Activated CD8-positive, alpha-beta memory T cell treated with anti-CD3 and anti-CD28 coated beads for 4 hours (primary cell): ENCODE measurements at places on chromosomes 2 and 18.

- DNase-seq, result no peak
Observed at GRCh38 chr2:26582890-26583289, 58.3 kb downstream of the CIB4 start.

GRCh38 chr18:34976534-34976898 is 64.7 kb upstream of the MAPRE2 start:
- no peak for DNase-seq

DNA sequence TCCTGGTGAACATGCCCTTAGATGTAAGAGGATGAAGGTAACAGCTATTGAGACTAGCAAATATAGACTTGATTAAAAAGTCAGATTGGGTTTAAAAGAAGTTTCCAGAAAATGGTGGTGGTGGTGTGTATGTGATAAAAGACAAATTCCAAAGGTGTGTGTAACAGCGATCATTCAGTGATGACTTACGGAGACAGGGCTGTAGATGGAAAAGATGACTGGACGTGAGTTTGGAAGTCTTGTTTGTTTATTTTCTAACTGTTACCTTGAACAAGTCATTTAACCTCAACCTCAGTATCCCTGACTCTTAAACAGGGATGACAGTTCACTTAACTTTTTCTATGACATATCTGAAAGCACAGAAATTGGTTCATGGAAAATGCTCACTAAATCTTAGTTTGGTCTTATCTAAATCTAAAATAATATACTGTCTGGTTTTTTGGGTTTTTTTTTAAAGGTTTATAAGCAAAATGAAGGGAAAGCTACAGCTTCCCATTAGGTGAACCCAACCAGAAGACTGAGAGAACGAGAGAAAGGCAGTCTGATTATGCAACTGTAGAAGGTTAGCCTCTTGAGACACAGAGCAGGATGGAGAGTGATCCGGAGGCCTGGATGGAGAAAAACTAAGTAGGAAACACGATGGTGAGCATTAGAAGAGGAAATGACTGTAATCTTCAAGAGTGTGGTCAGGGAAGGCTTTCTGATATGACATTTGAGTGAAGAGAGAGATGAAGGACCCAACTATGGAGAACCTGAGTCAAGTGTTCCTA is 71.9 kb downstream of the TCF4 start:
- no peak for DNase-seq

DNA sequence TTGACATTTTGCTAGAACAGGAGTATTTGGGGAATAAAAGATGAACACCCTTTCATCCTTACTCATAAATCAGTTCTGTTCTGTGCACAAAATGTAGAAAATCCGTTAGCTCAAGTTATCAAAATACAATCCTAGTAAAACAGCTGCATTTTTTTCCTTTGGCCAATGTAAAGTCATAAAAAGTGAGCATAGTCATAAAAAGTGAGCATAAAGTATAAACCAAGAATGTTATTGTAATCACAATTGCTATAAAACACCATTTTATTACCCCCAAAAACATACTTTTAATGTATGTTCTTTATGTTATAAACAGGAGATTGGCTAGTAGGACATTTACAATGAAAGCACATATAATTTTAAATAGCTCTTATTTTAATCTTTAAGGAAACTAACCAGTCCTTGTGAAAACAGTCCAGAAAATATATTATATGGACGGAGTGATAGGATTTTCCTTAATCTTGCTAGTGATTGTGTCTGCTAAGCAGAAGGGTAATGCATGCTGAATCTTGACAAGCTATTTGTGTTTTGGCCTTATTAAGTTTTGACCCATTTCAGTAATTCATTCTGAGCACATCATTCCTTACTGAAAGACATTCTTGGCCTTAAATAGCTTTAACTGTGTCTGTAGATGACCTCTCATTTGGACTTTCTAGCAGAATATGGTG is 891.8 kb downstream of the DSC3 start:
- no peak for DNase-seq

GRCh38 chr2:133849341-133849740 is 281.1 kb upstream of the NCKAP5 start:
- no peak for DNase-seq

- peak; percentile 27 for DNase-seq
Observed at GRCh38 chr2:102449370-102449974, 23.6 kb upstream of the SLC9A4 start.

DNA sequence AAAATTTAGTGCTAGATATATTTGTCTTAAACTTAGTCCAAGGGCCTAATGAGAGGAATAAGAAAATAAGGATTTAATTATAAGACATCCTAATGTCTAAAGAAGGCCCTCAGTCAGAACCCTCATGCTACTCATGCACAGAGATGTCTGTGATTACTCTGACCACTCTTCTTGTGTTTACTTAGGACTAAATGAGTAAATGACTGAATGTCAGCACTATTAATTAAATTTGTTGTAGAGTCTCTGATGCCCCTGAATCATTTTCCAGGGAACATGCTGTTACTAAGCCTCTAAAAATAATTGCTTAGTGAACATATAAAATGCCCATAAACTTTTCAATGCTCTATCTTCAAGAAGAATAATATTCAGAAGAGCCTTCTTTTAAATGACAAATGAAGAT is 32.4 kb downstream of the GULP1 start:
- no peak for DNase-seq

- DNase-seq, result no peak
Observed at GRCh38 chr2:181679544-181679979, 755 bp downstream of the NEUROD1 start.

DNA sequence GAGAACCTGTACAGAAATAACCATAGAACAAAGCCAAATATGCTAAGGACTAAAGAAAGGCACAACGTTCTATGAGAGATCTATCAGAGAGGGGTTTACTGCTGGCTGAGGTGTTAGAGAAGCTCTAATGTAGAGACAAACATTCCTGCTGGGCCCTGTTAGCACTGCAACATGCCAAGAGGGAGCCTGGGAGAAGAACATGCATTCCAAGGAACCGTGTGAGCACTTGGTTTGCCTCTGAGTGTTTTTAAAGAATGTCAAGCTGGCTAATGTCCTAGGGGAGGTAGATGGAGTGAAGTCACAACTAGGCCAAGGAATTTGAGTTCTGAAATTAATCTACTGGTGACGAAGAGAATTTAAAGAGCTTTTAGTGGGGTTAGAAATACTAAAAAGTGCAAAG is 384.3 kb upstream of the LYPD1 start:
- no peak for DNase-seq

DNA sequence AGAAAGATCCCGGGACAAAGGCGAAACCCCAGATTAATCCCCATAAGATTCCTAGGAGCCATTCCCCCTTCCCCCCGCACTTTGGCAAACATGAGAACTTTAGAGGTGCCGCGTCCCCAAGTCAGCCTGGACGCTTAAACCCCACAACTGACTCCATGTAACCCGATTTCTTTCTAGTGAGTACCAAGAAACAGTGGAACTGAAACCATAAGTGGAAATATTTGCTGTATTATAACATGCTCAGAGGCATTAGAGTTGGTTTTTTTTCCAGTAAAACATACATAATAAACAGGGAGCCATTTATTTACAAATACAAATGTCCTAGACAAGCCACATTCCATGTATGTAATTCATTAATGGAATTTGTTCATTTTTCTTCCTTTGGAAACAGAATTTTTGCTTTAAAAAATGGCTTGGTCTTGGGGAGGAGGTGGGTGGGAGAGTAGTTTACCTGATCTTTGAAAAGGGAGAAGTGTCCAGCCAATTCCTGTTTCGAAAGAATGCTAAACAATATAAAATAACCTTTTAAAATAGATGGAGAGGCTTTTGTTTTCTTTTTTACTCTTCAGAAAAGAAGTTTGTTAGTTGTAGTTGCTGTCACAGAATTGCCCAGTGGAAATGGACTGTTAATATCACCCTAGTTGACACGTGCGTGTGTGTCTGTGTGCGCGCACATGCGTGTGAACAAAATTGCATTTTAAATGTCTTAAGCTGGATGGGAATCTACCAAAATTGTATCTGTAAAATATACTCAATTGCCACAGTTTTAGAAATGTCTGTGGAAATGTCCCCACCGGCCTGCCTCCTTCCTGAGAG is 10.6 kb downstream of the POU3F3 start:
- no peak for DNase-seq

DNA sequence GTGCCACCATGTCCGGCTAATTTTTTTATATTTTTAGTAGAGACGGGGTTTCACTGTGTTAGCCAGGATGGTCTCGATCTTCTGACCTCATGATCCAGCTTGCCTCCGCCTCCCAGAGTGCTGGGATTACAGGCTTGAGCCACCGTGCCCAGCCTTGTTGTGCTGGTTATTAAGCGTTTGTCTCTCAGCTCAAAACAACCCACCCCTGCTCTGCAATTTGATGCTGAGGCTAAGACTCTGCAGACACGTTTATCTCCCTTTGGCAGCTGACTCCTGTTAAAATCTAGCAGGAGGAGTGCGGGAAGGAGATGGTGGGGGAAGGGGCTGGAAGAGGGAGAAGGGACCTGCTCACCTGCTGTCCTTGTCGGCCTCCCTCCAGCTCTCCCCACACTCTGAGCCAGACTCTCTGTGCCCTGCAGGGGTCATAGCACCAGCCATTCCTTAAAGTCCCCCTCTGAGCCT is 29.9 kb upstream of the IMPA2 start:
- DNase-seq, result no peak

- no peak for DNase-seq
Observed at GRCh38 chr2:48483506-48483905, 46.4 kb upstream of the STON1 start.

DNA sequence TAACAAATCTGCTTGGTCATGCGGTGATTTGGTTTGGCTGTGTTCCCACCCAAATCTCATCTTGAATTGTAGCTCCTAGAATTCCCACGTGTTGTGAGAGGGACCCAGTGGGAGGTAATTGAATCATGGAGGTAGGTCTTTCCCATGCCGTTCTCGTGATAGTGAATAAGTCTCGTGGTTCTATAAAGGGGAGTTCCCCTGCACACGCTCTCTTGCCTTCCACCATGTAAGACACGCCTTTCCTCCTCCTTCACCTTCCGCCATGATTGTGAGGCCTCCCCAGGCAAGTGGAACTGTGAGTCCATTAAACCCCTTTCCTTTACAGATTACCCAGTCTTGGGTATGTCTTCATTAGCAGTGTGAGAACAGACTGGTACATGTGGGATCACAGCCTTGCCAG is 36.7 kb downstream of the TRABD2A start:
- no peak for DNase-seq

DNA sequence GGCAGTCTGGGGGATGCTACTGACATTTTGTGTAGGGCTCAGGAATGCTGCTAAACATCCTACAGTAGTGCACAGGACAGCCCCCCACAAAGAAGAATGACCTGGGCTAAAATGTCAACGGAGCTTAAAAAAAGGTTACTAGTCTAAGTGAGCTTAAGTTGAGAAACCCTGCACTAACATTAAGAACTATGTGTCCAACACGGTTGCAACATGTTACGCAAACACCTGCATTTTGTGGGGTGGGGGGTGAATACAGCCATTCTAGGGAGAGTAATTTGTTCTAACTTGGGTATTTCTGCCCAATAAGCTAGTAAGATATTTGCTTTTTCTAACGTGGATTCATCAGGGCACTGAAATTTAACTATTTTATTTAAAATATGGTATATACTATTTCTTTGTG is 57.9 kb downstream of the SLC8A1 start:
- DNase-seq, result no peak

- DNase-seq, result no peak
Observed at GRCh38 chr2:120486946-120487345, 141.0 kb downstream of the INHBB start.

DNA sequence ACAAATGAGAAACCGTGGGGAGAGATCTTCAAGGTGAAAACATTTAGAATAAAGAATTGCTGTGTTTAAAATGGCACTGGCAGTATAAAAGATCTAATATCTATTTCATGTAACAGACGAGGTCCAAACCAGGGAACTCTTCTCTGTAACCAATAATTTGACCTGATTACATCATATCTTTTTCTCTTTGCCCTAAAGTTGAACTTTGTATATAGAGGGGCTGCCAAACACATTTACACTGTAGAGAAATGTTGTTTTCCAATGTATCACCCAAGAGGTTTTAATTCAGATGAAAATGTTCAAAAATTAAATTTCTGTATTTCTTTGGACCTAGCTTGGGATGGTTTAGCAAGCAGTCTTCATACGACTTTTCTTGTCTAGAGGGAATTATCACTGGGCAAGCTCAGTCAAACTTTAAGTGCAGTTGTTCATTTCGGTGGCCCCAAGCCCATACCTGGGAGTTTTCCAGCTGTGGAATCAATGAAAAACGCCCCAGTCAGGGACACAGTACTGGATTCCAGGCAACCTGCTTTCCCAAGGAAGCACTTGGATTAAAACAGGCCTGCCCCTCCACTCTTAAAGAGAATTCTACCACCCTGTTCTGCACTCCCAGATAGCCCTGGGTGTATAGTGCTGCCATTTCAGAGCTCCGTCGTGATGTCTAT is 208.5 kb upstream of the FN1 start:
- no peak for DNase-seq

DNA sequence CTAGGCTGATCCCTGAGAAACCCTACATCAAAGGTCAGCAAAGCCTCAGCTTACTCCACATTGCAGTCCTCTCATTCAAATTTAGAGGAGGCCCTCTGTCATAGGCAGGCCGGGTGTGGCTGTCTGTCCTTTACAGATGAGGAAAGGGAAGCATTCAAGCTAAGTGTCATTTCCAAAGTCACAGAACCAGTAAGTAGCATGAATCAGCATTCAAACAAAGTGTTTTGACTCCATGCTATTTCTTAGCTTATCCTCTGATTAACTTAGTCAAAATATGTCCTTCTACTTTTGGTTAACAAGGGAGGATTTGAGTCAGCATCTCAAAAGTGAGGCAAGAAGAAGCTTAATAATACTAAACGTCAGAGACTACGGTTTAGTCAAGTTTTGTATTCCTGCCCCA is 409.0 kb upstream of the POU3F3 start:
- no peak for DNase-seq

- no peak for DNase-seq
Observed at GRCh38 chr2:138123741-138124140, 159.5 kb downstream of the HNMT start.

- DNase-seq, result no peak
Observed at GRCh38 chr2:144477281-144477956, 42.5 kb downstream of the ZEB2 start.

GRCh38 chr2:21008790-21009661 is 34.8 kb downstream of the APOB start:
- DNase-seq, result no peak
